Muscle of back (tissue), 13 donors: ENCODE measurements at places on chromosomes 13 and 19. TPM values are rescaled to one million over a fixed set of nuclear protein-coding genes. Genes with fewer than 3 reads are reported as not detected.

DNA sequence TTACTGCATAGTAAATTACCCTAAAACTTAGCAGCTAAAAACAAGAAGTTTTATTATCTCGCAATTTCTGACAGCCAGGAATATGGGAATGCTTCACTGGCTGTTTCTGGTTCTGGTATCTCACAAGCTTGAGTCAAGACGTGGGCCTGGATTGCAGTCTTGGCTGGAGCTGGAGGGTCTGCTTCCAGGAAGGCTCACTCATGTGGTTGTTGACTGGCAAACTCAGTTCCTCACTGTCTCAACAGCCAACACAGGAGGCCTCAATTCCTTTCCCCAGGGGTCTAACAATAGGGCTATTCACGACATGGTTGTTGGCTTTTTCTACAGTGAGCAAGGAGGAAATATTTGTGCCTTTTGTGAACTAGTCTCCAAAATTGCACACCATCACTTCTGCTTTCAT, 146.3 kb downstream of the GPC5 start:
- DNase-seq, result no peak

Gene GRIK5
- polyA plus RNA-seq, result 2.4 TPM

- no peak for DNase-seq
Observed at GRCh38 chr13:20080377-20081164, 80.3 kb downstream of the GJA3 start.

Gene EDNRB
- polyA plus RNA-seq, result 14.2 TPM

- DNase-seq, result no peak
Observed at GRCh38 chr19:40510526-40511115, 43.8 kb downstream of the SPTBN4 start.

GRCh38 chr19:49361438-49362047, 673 bp downstream of the TEAD2 start:
- peak; percentile 95 for DNase-seq

Gene FGF14
- 0.80 TPM for polyA plus RNA-seq

Gene IRGC
- not detected for polyA plus RNA-seq

DNA sequence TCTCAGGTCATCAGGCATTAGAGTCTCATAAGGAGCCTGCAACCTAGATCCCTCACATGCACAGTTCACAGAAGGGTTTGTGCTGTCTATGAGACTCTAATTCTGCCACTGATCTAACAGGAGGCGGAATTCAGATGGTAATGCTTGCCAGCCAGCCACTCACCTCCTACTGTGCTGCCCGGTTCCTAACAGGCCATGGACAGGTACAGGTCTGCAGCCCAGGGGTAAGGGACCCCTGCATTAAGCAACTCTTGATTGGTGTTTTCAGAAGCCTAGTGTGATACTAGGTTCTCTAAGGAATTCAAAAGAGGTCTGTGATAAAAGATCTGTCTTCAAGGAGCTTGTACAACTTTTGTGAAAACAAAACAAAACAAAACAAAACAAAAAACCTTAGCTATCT, 31.1 kb downstream of the CAB39L start:
- DNase-seq, result no peak
